ENCODE measurements at places on chromosomes 3 and 15.

DNA sequence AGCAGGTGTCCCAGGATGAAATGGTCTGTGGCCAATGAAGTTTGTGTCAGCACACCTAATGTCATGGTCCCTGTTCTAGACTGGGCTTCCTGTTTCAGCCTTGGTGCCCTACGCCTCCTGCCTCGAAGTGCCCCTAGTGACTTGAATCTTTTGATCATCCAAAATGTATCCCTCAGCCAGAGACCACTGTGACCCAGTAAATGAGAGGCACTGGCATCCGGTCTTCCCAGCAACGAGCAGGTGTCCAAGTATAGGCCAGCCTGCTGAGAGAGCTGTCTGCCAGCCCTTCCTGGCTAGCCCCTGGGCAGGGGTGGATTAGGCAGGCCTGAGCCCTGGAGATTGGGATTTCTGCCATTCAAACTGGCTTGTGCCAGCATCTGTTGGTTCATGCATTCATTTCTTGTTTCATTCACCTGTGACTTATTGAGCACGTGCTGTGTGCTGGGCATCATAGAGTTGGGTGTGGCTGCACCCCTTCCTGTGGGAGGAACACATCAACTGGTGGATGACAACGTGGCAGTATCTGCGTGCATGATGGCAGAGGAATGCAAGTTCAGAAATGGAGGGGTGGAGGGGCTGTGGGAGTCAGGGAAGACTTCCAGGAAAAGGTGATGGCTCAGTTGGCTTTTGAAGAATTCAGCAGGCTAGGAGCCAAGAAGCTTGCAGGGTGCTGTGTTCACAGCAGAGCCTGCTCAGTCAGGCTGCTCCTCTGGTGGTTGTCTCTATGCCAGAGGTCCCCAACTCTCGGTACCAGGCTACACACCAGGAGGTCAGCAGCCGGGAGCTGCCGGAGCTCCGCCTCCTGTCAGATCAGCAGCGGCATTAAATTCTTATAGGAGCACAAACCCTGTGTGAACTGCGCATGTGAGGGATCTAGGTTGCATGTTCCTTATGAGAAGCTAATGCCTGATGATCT is 21.6 kb downstream of the ESYT3 start:
- DNase-seq, result no peak

DNA sequence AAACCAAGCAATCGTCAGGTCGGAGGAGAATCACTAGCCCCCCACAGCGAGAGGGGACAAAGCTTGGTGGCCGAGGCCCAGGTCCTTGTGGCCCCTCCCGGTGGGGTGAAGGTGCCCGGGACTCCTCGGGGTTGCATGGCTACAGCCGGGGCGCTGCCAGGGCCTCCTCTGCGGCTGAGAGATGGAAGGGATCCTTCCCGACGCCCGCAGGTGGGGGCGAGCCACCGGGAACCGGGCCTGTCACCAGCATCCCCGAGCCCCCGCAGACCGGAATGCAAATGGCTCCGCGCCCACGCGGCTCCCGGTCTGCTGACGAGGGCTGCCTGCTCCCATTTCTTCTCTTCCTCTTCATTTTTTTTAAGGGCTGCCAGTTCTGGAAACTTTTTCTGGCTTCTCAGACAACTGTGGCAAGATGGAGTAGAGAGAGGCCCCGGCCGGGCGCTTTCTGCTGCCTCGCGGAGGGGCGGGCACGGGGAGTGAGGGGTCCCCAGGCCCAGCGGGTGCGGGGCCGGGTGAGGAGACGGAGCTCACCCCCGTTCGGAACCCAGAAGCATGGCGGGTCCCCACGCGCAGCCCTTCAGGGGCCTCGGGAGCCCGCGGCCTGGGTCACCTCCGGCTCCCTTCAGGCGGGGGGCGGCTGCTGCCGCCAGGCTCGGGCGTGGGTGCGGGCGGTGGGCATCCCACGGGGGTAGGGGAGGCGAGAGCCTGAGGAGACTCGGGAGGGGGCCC is 27.5 kb downstream of the MELTF start:
- no peak for DNase-seq

DNA sequence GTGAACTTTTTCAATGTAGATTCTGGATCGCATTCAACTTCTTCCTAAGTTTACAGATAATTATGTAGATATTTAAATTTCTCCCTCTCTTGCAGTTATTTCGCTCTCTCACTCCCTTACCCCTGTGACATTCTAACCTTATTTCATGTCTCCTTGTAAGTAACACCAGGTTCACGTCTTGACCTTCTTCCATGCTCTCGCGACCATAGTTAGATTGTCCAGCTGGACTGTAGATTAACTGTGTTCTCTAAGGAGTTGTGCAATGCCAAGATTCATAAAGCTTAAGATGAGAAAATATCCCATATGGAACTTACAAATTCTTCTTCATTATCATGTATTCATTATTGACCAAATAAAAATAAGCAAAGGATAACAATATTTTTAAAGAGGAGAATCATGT is 430.5 kb downstream of the GABRG3 start:
- DNase-seq, result no peak

DNA sequence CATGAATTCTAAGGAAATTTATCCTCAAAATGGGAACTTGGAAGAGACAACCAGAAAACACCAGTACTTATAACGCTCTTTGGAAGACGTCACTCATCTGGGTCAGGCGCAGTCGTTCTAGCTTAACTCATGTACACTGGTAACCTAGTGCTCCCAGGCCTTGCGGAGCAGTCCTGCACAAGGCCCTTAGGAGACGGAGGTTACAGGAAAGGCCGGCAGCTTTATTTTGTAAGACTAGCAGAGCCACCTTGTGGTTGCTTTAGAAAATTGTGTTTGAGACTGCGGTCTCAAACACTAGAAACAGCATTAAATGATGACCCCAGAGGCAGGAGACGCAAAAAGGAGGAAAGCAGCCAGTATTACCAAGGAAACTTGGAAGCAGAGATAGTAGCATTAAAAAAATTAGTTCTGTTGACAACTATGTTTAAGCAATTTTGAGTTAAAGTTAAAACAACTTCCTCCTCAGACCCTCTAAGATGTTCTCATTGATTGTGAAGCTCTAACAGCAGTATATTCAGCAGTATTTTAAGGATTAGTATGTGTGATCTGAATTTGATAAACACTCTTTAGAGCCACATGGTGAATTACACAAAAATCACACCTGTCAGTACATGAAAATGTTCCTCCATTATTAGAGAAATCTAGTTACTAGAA is 141.9 kb upstream of the C2CD4B start:
- no peak for DNase-seq

DNA sequence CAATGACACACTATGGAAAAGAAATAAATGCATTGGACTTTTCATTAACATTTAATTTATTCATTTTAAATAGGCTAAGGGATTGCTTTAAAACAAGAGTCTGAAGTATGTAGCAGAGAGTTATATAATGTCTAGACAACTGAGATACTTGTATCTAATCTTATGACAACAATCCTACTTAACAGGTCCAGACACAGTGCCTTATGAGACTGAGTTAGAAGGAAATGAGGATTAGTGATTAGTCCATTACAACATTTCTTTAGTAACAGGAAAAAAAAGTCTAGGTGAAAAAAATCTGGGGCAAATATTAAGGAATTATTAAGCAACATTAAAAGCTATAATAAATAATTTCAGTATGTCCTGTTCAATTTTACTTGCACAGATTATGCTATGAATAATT is 140.6 kb downstream of the MEIS2 start:
- no peak for DNase-seq

DNA sequence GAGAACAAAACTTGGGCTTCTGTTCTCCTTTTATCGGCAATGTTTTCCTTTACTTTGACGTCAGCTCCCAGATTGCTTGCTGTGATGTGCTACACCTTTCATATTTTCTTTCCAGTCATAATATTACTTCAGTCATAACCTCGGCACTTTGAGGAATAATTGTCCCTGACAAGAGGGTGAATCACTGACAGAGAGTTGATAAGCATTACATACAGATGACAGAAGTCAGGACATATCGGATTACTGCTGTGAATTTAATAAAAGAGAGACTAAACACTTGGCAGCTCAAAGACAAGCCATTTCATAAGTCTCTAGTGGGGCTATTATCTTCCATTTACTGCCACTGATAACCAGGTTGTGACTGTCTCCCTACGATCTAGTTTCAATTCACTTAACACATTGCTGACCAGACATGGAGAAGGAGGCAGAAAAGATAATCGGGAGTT is 362.1 kb upstream of the ARRDC4 start:
- no peak for DNase-seq

DNA sequence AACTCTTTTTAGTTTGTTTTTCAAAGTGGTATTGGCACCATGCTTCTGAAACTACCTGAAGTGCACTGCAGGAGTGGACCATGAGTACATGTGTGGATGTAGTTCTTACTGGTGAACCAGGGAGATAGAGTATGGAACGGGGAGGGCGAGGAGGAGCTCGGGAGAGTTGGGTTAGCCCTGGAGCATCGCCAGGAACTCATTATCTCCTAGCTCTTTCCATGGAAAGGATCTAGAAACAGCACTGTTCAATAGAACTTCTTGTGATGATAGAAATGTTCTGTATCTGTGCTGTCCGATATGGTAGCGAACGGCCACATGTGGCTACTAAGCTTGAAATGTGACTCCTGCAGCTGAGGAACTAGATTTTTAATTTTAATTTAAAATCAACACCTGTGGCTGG is 47.3 kb downstream of the VGLL4 start:
- no peak for DNase-seq

DNA sequence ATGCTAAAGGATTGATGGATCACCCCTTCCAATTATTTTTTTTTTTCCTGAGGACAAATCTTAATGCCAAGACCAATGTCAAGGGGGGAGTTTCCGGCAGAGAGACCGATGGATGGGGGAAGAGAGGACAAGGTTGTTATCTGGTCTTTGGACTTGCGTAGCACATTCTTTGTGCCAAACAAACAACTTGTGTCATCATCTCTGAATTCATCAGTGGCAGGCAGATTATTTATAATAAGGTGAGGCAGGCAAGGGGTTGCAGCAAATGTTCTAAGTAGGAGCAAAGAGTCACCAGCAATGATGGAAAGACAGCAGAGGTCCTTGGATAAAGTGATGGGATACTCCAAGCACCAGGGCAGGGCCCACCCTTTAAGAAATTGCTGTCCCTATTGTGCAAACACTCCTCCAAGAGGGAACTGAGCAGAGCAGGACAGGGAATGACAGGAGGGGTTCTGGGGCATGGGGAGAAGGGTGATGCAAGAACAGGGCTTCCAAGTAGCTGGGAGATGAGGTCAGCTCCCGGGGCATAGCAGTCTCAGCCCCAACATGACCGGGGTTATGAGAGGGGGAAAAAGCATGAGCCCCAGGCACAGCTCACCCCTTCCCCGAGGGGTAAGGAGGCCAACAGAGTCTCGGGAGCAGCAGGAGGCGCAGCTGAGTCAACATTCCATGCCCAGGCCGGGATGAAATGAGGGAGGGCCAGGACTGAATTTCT is 57.4 kb downstream of the ANXA2 start:
- DNase-seq, result no peak

GRCh38 chr3:109977897-109978296 is 640.6 kb upstream of the DPPA4 start:
- no peak for DNase-seq

DNA sequence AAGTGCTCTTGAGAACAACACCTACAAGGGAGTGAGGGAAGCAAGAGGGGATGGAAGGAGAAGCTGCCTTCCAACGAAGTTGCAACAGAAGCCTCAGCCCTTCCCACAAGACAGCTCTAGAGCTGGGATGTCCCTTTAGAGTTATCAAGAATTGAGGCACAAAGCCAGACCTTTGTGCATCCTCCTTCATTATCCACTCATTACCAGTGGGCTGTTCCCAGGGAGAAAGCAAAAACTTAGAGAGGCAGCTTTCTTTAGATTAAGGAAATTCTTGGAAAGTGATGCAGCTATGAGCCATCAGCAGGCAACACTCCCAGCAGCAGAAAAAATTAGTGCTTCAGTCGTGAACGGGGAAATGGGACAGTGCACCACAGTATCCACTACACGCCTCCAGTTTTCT is 10.6 kb upstream of the CD96 start:
- DNase-seq, result no peak

GRCh38 chr3:11671648-11672100 is 28.0 kb upstream of the VGLL4 start:
- DNase-seq, result no peak

DNA sequence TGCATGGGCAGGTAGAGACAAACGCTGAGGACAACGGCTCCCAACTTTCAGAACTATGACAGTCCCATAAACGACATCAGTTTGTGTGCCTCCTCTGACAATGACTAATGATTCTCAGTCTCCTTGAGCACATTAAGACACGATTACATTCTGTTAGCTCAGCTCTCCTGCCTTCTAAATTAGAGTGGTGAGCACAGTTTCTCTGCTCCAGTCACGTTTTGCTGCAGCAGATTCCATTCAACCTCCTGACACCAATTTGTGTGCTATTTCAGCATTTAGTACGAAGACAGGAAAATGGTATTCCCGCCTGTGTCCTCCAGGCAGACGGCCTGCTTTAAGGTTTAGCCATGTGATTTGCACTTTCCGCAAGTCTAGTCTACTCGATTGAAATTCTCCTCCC is 458.4 kb upstream of the CFAP20DC start:
- DNase-seq, result no peak

DNA sequence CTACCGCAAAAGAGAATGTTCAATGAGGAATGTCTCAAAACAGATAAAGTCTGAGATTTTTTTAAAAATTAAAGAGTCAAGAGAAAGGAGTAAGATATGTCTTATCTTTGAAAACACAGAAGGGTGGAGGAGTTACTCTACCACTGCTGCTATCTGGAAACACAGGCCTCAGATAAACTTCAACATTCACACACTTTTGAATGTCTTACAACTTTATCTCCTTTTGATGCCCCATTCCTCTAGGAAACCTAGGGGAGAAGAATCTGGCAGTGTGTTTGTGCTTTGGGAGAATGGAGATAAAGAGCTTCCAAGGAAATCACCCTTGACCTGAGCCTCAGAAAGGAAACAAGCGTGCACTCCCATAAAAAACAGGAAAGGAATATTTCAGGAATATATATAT is 468.2 kb downstream of the PLOD2 start:
- DNase-seq, result no peak

Measured in SIG-M5 (cell line).